ENCODE measurements at places on chromosomes 3 and 15.
A peak's percentile ranks its signal among the peaks of the same experiment; 100 is the strongest.

GRCh38 chr15:68278345-68278594, 725 bp downstream of the FEM1B start:
- no peak for DNase-seq

- DNase-seq = no peak
Measured at GRCh38 chr3:133980550-133980949, 49.2 kb downstream of the SLCO2A1 start.

GRCh38 chr3:66239513-66240123, 18.8 kb downstream of the SLC25A26 start:
- DNase-seq = no peak

- peak; percentile 31 for DNase-seq
Measured at GRCh38 chr3:126194713-126195305, 14.4 kb upstream of the ALDH1L1 start.

- no peak for DNase-seq
Measured at GRCh38 chr15:101617390-101617965, 34.7 kb downstream of the TM2D3 start.

- no peak for DNase-seq
Measured at GRCh38 chr3:172148702-172149565, 109.6 kb downstream of the FNDC3B start.

DNA sequence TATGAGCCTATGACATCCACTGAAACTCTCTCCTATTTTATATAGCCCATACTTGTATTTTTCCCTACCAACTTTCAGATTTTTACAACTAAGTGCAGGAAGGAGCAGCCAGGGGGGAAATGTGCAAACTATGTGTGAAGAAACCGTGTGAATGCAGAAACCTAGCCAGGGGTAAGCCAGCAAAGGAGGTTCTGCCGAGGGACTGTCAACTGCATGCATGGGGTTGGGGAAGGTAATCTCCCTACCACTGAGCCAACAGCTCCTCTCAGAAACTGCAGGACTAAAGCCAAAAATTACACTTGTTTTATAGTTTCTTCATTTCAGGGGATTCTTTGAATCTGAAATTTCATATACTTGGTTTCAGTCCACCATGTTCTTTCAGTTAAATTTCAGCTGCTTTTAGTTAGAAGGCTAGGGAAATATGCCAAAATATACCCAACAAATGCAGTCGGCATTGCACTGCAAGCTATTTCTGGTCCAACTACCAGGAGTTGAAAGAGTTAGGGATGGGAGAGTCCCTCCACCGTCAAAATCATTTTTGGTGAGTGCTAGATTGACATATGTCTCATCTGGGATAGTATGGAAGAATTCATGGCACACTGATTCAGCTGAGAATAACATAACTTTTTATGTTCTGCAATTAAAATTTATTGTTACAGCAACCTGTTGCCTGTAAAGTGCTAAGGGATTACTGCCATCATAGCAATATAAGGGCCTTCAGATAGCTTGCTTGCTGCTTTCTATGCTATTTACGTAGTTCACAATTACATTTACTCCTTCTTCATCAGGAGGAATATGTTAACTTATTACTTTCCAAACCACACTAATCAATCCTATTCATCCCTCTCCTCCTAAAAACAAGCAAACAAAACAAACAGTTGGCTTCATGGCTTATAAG, 904.2 kb downstream of the ROBO1 start:
- no peak for DNase-seq

DNA sequence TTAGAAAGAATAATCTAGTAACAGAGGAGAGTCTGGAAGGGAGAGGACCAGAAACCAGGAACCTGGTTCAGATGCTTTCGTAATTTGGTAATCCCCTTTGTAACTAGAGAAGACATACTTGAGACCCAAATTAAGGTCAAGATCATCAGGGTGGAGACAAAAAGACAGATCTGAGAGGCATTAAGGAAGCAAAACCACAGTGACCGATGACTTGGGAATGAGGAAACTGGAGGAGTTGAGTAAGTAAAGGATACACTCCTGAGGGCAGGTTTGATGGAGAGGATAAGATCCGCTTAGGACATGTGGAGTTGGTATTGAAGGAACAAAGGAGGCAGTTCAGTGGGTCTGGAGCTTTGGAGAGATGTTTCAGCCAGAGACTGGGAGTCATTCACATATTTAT, 23.6 kb upstream of the BCL2A1 start:
- no peak for DNase-seq

GRCh38 chr3:18087988-18088387, 337.2 kb downstream of the SATB1 start:
- DNase-seq = no peak

DNA sequence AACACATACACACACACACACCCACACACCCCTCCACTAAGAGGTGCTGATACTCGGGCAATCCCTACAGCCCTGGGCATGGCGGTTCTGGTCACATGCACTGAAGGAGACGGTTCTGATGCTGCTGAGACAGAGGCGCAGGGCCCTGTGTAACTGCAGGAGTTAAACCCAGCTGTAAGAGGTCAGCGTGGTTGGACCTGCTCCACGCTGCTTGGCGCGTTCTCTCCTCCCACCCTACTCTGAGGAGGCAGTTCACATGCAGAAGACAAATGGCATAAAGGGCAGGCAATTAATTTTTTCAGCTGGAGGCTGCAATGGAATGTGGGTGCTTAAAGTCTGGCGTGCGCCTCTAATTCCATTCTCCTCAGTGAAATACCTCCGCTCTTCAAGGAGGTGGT, 35.2 kb downstream of the GRK7 start:
- DNase-seq = no peak

DNA sequence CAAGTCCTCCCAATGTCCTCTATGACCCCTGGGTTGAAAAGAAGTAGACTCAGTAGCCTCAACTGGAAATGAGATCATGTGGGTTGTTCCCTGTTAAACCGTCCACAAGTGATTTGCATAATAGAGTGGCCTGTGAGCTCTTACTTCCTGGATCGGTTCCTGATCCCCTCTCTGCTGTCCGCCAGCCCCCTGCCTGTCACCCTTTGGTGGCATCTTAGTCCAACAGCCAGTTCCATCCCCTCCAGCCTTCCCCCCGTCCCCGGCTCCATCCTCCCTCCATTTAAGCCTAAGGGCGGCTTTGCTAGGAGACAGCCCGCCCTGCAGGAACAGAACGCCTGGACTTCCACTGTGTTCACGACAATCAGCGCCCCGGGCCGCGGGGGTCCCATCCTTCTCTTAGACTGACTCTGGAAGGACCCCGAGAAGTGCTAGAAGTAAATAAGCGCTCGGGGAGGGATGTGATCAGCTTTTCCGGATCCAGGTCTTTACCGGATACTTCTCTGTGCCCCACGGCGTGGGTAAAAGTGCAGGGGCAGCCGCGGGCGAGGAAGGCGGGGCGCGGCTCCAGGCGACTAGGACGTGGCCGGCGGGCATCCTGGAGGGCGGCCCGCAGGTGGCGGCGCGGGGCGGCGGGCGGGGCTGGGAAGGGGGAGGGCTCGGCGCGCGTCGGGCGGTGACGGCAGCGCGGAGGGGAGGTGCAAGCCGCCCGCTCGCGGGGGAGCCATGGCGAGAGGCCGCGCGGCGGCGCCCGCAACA, 51.2 kb upstream of the ULK4 start:
- DNase-seq = peak; percentile 90

GRCh38 chr15:49328941-49329340, 94.1 kb upstream of the FGF7 start:
- DNase-seq = no peak

- no peak for DNase-seq
Measured at GRCh38 chr3:177618873-177619733, 421.8 kb upstream of the TBL1XR1 start.

GRCh38 chr3:21754839-21755238, 3.8 kb upstream of the ZNF385D start:
- DNase-seq = no peak

- DNase-seq = no peak
Measured at GRCh38 chr3:114714237-114714636, 420.4 kb downstream of the TIGIT start.

DNA sequence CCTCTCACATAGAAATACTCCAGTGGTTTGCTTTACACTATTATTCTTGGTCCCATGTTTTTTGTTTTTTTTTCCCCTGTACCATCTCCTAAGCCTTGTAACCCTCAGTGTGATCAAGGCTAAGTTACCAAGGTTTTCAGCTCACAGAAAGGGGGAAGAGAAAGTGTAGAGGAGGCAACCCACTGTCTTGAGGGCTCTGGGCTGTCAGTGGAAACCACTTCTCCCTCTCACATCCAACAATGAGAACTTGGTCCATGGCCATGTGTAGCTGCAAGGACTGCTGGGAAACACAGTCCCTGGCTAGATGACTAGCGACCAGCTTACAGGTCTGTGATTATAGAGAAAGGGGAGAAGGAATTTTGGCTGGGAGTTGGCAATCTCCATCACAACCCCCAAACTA, 30.3 kb downstream of the GPD1L start:
- DNase-seq = no peak

- peak; percentile 57 for DNase-seq
Measured at GRCh38 chr15:90165659-90166489, 35.3 kb upstream of the SEMA4B start.

DNA sequence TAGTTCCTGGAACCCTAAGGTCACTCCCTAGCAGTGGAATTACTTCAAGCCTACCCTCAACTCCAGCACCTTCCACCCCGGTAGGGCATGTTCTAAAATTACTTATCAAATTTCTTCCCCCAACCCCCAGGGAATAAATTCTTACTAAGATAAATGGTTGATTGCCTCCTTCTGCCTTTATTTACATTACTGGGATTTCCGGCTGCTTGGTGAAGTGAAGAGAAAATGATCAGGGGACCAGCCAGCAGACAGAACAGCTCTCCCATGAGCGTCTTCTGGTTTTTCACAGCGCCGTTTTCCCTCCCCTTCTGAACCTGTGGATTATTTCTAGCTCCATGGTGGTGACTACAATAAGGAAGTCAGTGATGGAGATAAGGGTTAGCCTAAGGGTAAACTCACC, 521.5 kb upstream of the PPP2R3A start:
- DNase-seq = no peak

- no peak for DNase-seq
Measured at GRCh38 chr3:51968170-51968775, 1.0 kb upstream of the PCBP4 start.

- no peak for DNase-seq
Measured at GRCh38 chr3:107962946-107963345, 127.9 kb downstream of the CD47 start.

- DNase-seq = no peak
Measured at GRCh38 chr15:69827751-69828150, 270.0 kb downstream of the TLE3 start.

- DNase-seq = no peak
Measured at GRCh38 chr3:71109241-71109976, 474.1 kb downstream of the FOXP1 start.

- DNase-seq = no peak
Measured at GRCh38 chr3:192038726-192039125, 577.8 kb downstream of the PYDC2 start.

Data from erythroblast (primary cell).